ENCODE measurements at places on chromosomes 2 and 18.

GRCh38 chr2:181007086-181007837 lies 26.9 kb downstream of the UBE2E3 start:
- no peak for DNase-seq

GRCh38 chr2:204219196-204219595 lies 282.6 kb downstream of the ICOS start:
- no peak for DNase-seq

GRCh38 chr2:216604458-216604857 lies 28.8 kb upstream of the IGFBP2 start:
- no peak for DNase-seq

- DNase-seq = no peak
Observed at GRCh38 chr2:8659735-8660492, 21.9 kb upstream of the ID2 start.

DNA sequence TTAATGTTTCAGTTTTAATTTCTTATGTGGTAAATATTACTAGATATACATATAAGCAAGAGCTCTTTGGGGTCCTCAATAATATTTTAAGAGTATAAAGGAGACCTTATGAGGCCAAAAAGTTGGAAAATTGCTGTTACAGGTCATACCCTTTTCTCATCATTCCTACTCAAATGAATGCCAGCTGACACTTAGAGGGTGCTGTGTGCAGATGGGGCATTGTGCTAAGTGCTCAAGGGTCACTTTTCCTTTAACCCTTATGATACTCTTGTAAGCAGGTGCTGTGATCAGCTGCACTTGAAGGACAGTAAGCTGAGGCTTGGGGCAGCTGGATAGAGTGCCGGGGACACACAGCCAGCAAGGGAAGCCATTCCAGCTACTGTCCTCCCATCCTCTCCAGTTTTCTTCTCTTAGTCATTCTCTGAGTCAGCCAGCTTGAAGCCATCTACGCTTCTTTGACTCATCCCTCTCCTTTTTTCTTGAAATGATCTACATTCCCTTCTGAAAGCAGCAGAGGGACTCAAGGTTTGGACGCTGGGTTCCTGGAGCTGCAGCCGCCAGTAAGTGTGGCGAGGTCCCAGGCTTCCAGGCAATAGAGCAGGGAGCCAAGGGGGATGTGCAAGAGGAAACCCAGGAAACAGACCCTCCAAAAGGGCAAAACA lies 42.0 kb upstream of the CREB1 start:
- DNase-seq = no peak

DNA sequence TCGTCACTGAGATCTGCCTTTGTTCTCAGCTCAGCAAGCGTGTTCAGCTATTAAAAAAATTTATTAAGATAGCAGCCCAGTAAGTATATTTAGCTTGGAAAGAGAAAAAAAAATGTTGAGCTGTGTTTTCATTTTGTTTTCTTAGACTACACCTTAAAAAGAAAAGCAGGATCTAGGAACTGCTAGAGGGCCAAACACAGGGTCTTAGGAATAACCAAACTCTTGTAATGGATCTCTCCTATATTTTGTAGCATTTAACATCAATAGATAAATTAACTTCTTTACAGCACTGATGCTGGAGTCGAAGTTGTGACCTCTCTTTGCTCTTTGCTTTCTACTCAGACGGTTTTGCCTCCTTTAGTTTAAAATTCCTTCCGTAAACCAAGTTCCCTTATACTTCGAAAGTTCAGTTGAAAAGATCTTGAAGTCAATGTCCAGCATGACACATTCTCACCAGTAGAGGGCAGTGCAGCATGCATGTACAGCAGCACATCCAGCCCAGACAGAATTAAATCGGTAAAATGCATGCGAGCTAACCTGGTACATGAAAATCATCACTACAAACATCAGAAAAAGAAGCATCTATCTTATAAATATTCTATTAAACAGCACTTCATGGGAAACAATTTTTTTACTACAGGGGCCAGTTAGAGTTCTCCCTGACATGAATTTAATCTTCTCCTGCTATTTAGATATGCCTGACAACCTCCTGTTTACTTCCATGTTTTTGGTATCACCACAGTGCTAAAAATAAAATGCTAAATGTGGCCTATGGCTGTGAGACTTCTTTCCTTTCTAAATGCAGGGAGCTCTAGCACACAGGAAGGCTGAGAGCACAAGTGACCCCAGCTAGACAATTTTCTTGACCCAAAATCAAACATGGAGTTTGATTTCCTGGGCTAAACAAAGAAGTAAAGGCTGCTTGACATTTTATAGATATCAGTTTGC lies 48.2 kb upstream of the MAP3K20 start:
- DNase-seq = peak; percentile 66

- peak; percentile 42 for DNase-seq
Observed at GRCh38 chr2:234952270-234953115, 676 bp downstream of the SH3BP4 start.
